ENCODE measurements at places on chromosomes 12 and 14.

- no peak for DNase-seq
Observed at GRCh38 chr12:98750511-98750910, 105.4 kb downstream of the APAF1 start.

- no peak for DNase-seq
Observed at GRCh38 chr12:127438512-127439244, 828.3 kb upstream of the TMEM132C start.

DNA sequence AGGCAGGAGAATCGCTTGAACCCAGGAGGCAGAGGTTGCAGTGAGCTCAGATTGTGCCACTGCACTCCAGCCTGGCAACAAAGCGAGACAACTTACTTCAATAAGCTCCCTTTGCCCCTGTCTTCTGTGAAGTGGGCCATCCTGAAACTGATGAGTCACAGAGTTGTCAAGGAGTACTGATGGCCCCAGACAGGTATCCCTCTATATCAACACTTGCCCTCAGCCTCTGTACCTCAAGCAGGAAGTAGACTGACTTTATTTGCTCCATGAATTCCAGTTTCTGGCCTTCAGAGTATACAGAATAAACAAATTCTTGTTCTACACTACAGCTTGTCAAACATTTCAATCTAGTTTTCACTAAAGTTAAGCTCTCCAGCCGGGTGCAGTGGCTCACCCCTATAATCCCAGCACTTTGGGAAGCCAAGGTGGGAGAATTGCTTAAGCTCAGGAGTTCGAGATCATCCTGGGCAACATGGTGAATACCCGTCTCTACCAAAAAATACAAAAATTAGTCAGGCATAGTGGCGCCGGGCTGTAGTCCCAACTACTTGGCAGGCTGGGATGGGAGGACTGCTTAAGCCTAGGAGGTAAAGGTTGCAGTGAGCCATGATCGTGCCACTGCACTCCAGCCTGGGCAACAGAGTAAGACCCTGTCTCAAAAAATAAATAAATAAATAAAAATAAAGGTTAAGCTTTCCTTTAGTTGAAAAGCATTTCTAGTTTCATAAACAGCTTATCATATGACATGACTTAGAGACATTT, 16.4 kb upstream of the LRP10 start:
- DNase-seq: no peak

DNA sequence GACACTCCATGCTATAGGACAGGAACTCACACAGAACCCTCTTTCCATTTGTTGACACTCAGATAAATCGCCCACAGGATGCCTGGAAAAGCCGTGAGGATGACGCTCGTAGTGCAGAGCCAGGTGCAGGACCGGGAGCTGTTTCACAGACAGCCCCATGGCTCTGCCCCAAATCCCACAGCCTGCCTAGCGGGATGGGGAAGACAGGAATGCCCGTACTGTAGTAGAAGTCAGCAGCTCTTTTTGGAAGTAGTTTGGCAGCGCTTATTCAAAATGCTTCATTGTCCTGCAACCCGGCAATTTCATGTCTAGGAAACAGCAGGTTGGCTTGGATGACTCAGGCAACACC, 41.6 kb downstream of the JAG2 start:
- no peak for DNase-seq

GRCh38 chr14:33839193-33840076, 111.4 kb downstream of the EGLN3 start:
- peak; percentile 37 for DNase-seq

DNA sequence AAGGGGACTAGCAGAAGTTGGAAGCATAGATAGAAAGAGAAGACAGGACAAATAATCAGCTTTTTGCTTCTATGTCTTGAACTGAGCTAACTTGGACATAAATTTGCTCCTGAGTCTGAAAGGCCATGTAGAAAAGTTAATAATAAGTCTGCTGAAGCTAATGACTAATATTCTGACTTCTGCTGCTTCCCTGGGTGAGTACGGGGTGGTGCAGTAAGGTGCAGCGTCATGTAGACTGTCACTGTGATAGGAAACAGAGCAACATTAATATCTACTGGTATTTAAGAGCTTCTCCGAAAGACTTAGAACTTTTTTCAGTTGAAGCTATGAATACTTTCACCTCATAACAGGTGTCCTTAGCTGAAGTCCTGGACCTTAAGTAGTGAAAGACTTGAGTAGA, 34.1 kb upstream of the CPM start:
- DNase-seq: no peak

DNA sequence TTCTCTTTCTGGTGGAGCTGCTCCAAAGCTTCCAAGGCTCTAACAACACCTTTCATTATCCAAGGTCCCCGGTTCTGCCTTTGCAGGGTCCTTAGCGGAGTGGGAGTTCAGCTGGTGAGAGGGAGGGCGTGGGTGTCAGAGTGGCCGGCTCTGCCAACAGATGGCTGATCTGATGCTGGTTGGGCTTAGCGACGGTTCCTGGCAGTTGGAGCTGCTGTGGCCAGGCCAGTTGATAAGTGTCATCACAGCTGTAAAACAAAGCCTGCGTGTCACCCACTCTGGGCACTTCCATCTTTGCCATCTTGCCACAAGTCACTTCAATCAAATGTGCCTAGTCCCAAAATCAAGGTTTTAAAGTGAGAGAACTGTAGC, 36.3 kb downstream of the RIN3 start:
- no peak for DNase-seq

GRCh38 chr12:1320021-1320420, 274.4 kb downstream of the FBXL14 start:
- DNase-seq: no peak

GRCh38 chr12:325906-326305, 63.2 kb downstream of the KDM5A start:
- DNase-seq: no peak

DNA sequence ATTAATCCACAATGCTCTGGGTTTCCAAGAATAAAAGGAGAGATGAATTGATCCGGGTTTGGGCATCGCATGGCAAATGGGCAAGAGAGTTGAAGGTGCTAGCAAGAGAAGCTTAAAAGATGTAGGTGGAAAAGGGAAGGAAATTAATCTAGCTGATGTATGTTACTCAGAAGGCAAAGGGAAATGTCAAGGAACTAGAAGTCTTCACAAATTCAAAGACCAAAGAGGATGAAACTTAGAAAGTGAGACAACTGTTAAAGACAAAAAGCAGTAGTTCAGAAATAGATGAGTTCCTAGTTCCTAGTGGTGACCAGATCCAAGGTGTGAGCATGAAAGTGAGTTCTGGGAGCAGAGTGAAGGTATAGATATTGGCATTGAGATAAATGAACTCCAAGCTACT, 228.3 kb downstream of the SEC23A start:
- no peak for DNase-seq

GRCh38 chr14:76773188-76773885, 12.1 kb downstream of the VASH1 start:
- DNase-seq: no peak

GRCh38 chr14:105047283-105048016, 17.8 kb downstream of the GPR132 start:
- DNase-seq: no peak

DNA sequence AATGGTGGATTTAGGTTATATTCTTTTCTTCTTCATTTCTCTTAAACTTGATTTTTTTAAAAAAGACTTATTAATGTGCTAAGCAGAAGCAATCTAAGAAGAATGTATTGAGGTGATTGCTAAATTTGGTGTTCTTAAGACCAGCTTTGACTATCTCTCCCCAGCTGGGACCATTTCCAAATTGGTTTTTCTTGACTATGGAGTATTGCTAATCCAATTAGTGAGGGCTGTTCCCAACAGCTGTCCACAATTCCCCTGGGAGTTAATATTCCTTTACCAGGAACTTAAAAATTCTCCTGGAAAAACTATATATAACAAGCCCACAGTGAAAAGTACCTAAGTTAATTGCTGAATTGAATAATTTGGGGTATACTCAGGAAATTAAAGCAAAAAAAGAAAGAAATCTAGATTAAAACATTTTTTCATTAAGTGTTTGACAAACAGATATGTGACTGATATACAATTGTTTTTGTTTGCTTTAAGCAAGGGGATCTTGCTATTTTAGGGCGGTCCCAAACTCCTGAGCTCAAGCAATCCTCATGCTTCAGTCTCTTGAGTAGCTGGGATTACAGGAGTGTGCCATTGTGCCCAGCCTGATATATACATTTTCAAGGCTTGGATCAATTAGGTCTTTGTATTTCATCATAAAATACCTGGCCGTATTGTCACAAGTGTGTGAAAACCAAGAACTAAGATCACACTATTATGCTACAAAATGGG, 105.0 kb downstream of the FAR2 start:
- DNase-seq: no peak

DNA sequence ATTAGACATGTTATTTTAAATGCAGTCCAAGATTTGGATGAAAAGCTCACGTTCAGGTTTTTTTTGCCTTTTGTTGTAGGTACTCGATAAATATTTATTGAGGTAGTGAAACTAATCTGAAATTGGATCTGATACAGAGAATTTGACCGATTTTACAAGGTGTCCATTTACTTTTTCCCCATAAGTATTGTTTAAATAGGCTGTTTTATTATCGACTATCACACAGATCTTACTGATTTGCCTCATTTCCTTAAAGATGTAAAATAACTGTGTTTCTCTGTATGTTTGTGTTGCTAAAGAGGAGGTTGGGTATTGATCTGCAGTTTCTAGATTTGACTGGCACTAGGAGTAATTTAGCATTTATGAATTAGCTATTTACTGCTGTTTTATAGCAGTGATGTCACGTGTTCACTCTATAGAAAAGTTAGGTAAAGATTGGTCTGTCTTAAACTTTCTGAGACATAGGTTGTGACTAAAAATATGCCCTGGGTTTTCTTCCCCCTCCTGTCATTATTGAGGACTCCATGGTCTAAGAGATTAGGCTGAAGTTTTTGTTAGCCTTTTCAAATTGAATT, 3.5 kb downstream of the RAP1B start:
- no peak for DNase-seq

- no peak for DNase-seq
Observed at GRCh38 chr14:91254461-91254860, 10.0 kb upstream of the GPR68 start.

- DNase-seq: no peak
Observed at GRCh38 chr12:98453070-98453469, 62.3 kb upstream of the TMPO start.

GRCh38 chr12:71135812-71136176, 22.0 kb downstream of the TSPAN8 start:
- no peak for DNase-seq

DNA sequence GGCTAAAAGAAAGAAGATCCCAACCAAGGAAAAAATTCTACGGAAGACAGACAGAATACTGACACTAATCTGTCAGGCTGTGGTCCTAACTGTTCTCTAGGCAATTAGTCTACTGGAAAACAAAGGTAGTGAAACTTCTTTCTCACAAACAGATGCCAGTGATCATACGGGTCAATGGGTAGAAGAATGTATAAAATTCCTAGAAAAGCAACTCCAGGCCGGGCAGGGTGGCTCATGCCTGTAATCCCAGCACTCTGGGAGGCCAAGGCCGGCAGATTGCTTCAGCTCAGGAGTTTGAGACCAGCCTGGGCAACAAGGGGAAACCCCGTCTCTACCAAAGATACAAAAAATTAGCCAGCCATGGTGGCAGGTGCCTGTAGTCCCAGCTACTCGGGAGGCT, 64.8 kb downstream of the HECTD4 start:
- no peak for DNase-seq

- DNase-seq: no peak
Observed at GRCh38 chr12:105281694-105282049, 45.7 kb upstream of the APPL2 start.

- DNase-seq: no peak
Observed at GRCh38 chr12:113782873-113783272, 183.3 kb downstream of the RBM19 start.

GRCh38 chr14:29240066-29240465, 473.5 kb downstream of the FOXG1 start:
- DNase-seq: no peak

GRCh38 chr12:76866726-76867125, 12.1 kb downstream of the CSRP2 start:
- no peak for DNase-seq

DNA sequence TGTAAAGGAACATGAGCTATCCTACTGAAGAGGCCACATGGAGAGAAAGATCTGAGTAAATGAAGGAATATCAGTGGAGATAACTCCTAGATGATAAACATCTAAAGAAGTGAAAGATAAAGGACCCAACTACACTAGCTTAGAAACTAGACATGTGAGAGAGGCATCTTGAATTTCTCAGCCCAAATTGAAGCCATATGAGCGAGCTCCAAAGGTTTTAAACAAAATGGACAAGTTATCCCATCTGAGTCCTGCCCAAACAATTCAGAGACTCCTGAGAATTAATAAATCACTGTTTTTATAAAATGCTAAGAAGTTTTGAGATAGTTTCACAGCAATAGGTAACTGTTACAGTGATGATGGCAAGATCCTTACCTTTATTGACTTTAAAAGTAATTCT, 438.9 kb downstream of the NAV3 start:
- no peak for DNase-seq

DNA sequence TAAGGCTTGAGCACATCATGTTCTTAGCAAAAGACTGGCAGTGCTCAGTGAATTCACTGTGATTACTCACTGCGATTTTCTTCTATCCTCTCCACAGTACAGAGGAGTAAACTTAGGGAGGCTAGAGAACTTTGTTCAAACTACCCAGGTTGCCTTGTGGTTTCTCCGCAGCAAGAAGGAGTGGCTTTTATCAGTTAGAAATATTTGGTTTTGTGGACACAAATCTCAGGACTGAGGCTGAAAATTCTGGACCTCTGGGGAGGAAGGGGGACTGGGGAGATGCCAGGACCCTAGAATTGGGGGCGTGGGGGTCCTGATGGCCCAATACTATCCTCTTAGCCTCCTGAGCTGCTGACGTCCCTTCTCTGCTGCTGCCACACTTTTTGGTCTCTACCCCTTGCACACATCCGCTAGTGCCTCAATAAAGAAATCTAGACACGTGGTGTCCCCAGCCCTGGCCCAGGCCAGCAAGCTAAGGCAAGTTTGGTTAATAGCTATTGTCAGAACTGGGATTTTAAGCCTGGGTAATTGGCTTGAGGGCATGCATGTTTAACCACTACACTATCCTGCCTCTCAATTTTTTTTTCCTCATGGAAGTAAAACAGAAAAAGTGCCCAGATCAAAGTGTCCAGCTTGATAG, 842 bp downstream of the OAS2 start:
- DNase-seq: peak; percentile 28

- no peak for DNase-seq
Observed at GRCh38 chr12:122079033-122079531, 526 bp downstream of the MLXIP start.

- DNase-seq: no peak
Observed at GRCh38 chr12:109707470-109707821, 6.2 kb upstream of the FAM222A start.

All from stimulated activated CD4-positive, alpha-beta T cell treated with anti-CD3 and anti-CD28 coated beads, Interleukin-12 subunit alpha, Interleukin-12 subunit beta, amount 100 ng/mL, for 4 hours (primary cell).